ENCODE measurements at places on chromosomes 11 and 22.
A peak's percentile ranks its signal among the peaks of the same experiment; 100 is the strongest.

DNA sequence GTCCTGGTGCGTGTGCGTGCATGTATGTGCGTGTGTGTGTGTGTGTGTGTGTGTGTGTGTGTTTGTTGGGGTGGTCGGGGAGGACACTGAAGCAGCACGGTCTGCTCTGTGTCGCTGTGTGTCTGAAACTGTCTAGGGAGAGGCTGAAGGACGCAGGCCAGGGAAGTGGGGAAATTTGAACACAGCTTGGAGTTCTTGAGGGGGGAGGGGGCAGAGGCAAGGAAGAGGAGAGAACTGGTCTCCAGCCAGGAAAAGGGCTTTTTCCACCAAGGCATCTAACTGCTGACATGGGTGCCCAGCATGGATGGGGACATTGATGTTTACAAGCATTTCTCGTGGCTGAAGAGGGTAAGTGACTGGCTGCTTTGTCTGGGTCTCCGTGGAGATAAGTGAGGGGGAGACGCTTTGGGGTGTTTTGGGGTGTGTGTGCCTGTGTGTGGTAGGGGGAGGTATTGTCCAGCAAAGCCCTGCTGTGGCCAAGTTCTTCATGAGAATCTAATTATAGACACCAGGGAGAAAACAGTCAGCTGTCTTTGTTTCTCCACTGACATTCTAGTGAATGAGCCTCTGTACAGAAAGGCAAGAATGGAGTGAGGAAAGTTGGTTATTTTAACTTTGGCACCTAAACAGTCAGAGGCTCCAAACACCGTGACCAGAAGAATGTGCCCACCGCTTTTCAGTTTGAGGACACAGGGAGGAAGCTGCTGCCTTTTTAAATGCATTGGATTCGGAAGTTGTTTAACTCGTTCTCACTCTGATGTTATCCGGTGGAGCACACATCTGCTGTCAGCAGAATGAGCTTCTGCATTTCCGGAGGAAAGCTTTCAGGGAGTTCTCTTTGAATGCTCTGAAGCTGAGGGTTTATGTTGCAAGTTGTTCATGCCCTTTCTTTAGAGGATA, 63.7 kb downstream of the PPFIBP2 start:
- no peak for DNase-seq

DNA sequence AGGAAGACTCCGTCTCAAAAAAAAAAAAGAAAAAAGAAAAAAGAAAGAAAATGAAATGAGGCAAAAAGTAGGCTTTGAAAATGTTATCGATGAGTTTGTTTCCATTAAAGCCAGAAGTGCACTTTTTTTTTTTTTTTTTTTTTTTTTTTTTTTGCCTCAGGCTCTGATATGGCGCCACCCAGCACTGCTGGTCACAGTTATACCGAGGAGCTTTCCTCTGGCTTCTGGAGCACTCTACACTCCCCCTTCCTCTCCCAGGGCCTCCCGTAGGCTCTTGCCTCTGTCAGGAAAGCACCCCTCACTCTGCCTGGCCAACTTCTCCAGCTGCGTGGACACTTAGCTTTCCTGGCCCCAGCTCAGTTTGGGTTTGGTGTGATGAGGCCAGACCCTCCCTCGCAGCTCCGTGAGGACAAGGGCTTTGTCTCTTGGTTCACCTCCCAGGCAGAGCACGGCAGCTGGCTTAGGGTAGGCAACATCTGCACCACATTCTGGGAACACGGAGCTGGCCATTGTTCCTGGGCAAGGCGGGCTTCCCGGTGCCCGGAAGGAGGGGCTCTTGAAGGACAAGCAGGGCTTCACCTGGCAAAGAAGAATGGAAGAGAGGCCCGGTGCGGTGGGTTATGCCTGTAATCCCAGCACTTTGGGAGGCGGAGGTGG, 16.9 kb downstream of the FADS2 start:
- DNase-seq = no peak

DNA sequence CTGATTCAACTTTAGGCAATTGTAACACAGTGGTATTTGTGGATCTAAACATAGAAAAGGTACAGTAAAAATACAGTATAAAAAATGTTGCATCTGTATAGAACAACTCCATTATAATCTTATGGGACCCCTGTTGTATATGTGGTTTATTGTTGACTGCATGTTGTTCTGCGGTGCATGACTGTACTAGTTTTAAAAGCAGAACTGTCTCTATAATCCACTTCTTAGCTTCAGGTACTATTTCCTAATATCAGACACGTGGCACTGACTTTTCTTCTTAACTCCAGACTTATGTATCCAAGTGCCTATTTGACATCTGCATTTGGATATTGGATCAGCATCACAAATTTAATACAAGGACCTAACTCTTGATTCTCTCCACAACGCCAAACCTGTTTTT, 41.1 kb downstream of the PACS1 start:
- DNase-seq = no peak

DNA sequence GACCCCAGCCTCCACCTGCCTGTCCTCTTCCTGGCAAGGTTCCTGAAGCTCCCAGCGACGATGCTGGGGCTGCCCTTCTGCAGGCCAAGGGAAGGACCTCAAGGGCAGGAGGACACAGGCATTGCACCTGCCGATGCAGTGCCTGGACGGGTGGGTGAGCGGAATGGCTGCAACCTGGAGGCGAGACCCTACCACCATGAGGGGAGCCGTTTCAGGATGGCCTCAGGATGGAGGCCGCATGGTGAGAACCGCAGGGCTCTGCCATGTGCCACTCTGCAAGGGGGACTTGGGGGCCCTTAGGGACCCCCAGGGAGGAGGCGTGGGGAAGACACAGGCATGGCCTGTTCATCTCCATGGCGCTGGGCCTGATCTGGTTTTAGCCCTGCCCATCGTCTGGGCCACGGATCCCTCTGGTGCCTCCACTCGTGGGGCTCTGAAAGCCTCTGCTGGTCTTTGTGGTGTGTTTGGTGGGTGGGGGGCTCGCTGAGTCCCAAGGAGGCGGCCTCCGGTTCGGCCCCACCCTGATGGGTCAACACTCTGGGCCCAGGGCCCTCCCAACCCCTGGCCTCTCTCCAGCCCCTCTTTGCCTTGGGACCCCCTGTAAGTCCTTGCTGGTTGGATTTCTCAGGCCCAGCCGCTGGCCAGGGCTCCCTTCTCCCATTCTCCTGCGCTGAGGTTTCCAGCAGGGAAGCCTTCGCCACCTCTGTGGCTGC, 1.3 kb upstream of the LSP1 start:
- DNase-seq = no peak

GRCh38 chr22:30161051-30161469, 80.8 kb downstream of the HORMAD2 start:
- no peak for DNase-seq

- DNase-seq = peak; percentile 94
These were observed 440 bp upstream of the SLC25A45 start for GRCh38 chr11:65382804-65383368.

GRCh38 chr11:107259811-107260221, 197.8 kb downstream of the CWF19L2 start:
- DNase-seq = no peak

- DNase-seq = no peak
These were observed 7.8 kb downstream of the SEPTIN3 start for GRCh38 chr22:41976961-41977566.

GRCh38 chr11:36354221-36355003, 58.3 kb downstream of the PRR5L start:
- DNase-seq = no peak

GRCh38 chr22:22357024-22357883, 112.7 kb downstream of the VPREB1 start:
- peak; percentile 80 for DNase-seq

GRCh38 chr11:75872887-75873416, 57.9 kb downstream of the UVRAG start:
- no peak for DNase-seq

GRCh38 chr11:35237860-35238715, 99.1 kb downstream of the CD44 start:
- DNase-seq = peak; percentile 83

DNA sequence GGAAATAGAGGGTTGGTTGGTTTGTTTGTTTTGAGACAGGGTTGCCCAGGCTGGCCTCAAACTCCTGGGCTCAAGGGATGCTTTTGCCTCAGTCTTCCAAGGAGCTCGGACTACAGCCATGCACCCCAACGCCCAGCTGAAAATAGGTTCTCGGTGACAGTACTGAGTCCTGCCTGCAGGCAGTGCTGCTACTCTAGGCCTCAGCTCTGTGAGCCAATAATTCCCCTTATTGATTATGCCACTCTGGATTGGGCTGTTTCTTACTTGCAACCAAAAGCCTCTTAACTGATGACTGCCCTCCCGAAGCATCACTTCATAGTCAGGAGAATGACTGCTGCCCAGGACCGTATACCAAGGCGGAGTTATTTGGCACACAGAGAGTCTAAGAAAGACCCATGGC, 1.2 kb upstream of the C11orf16 start:
- no peak for DNase-seq

DNA sequence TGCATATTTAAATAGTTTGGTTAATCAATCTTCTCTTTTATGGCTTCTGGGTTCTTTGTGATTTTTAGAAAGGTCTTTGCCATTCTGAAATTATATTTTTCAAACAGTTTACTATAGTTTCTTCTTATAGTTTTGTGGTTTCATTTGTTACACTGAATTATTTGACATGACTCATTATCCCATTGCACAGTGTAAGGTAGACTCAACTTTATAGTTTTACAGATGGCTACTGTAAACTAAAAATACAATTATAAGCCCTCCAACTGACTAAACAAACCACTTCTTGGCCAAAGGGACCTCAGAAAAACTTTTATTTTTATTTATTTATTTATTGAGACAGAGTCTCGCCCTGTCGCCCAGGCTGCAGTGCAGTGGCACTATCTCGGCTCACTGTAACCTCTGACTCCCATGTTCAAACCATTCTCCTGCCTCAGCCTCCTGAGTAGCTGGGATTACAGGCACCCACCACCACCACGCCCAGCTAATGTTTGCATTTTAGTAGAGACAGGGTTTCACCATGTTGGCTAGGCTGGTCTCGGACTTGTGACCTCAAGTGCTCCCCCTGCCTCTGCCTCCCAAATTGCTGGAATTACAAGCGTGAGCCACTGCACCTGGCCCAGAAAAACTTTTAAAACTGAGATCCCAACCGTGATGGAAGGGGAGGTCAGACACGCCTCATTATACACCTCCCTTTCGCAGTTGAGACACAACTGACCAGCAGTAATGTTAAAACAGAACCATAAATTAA, 14.1 kb upstream of the RAC2 start:
- DNase-seq = no peak

DNA sequence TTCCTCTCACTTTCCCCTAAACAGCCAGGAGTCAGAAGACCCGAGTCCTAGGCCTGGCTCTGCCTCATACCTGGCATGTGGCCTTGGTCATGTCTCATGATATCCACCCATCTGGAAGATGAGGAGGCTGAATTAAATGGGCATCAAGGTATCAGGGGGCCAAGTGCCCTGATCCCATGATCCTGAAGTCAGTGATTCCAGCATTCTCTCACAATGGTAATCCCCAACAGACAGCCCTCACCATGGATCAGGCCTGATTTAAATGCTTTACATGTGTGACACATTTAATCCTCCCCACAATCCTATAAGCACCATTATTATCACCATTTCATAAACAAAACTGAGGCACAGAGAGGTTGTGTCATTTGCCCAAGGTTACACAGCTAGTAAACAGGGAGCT, 70.0 kb downstream of the PDE2A start:
- DNase-seq = no peak

GRCh38 chr11:2798951-2799761, 86.4 kb downstream of the CDKN1C start:
- no peak for DNase-seq

GRCh38 chr22:29165321-29166060, 40.2 kb upstream of the EMID1 start:
- no peak for DNase-seq

DNA sequence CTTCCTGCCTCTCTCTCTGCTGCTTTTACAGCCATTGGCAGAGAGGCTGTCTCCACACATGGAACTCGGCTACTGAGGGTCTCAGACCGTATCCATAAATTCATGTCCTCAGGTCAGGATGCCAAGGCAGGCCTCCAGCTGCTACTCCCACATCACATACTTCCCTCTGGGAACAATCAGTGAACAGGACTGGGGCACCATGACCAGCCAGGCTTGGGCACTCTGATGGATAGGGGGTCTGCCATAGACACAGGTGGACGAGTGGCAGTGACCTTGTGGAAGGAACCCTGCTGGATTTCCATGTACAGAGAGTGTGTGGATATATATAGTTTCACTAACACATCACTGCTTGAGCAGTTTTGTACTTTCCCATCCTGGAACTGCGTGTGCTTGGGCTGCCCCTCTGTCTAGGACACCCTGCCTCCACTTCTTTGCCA, 97.7 kb upstream of the PARVA start:
- no peak for DNase-seq

- no peak for DNase-seq
These were observed 42.2 kb downstream of the TRIOBP start for GRCh38 chr22:37739035-37739434.

DNA sequence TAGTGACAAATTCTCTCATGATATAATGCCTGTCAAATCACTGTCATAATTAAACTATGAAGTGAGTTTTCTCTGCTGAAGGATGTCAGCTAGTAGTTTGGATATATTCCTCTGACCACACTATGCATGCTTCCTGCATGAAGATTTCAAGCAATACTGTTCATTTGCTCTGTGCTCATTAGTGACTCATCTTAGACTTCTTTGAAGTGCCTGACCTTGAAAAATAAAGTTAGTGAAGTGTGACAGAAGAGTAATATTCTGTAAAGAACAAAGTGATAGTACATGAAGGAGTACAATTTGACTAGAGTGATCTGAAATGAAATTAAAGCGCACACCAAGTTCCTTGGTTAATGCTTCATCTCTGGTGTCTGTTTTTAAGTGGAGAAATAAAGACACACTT, 629.5 kb upstream of the ANO3 start:
- no peak for DNase-seq

- no peak for DNase-seq
These were observed 10.0 kb downstream of the PPM1F start for GRCh38 chr22:21942407-21943343.

DNA sequence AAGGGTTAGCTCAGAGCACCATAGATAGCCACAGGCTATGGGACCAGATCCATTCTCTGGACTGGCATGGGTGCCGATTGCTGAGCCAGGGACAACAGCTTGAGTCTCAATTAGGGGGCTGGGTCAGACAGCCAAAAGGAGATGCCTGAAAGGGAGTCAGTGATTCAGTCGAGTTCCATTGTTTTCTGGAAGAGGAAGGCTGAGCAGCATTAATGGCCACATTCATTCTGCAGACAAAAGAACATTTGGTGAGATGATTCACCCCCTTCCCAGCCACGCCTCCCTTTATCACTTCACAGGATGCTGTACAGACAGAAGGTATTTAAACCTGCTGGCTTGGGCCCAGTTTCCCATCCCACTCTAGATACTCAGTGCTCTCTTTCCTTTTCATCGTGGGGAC, 131.9 kb downstream of the ADAMTS15 start:
- DNase-seq = no peak

Measured in T47D (cell line).